SJCRH30 (cell line): ENCODE measurements at places on chromosomes 16 and 17. TPM values are rescaled to one million over a fixed set of nuclear protein-coding genes. Genes with fewer than 3 reads are reported as not detected.

- DNase-seq = peak; percentile 81
Measured at GRCh38 chr16:16071631-16072244, 122.3 kb downstream of the ABCC1 start.

SLC5A11 gene
- 0.06 and 0.25 TPM in 2 replicates for total RNA-seq

- DNase-seq = no peak
Measured at GRCh38 chr16:5845046-5845445, 747.5 kb upstream of the EEF2KMT start.

DNA sequence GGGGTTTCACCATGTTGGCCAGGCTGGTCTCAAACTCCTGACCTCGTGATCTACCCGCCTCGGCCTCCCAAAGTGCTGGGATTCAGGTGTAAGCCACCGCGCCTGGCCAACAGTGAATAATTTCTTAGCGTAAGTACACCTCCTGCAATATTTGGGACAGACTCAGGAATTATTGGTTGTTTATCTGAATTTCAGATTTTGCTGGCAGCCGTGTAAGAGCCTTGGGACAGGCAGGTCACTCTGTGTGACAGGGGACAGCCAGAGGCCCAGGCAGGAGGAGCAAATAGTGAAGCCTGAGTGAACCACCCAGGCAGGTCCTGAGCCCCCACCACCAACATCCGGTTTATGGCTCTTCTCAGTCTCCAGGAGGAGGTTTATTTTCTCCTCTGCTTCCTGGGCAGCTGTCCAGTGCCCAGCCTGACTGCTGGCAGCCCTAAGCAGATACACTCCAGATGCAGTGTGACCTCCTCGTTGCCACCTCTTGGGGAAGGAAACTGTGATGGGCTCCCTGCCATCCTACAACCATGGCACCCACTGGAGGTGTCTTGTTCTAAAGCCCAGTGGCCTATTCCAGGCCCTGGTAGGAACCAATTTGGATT lies 26.2 kb upstream of the ADORA2B start:
- no peak for DNase-seq

CFAP97D1 gene
- not detected in 2 replicates for total RNA-seq

GRCh38 chr16:53982631-53983042 lies 278.7 kb downstream of the FTO start:
- DNase-seq = no peak

DNA sequence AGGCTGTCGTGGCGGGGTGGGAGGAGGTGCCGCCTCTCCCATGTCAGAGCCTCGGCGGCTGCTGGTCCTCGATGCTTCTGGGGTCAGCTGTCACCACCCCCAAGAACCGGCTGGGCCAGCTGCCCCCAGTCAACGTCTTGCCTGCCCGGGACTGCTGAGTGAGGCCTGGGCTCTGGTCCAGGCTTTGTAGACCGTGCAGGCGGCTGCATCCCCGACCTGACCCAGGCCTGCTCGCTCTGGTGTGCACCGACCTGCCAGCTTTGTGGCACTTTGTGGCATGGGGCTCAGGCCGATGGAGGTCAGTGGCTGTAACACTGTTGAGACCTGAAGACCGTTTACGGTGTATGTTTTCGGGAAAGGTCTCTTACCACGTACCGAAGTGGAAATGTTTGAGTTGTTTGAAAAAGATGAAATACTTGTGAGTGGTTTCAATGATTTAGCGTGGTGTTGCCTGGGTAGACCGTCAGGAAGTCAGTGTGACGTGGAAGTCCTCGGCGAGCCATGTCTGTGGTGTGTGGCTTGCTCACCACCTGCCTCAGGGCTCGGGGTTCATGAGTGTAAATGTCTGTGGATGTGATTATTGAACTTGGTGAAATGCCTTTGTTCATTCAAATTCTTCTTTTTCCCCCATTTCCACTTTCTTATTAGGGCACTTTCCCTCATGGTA lies 53.2 kb upstream of the ZNF750 start:
- peak; percentile 97 for DNase-seq

DNA sequence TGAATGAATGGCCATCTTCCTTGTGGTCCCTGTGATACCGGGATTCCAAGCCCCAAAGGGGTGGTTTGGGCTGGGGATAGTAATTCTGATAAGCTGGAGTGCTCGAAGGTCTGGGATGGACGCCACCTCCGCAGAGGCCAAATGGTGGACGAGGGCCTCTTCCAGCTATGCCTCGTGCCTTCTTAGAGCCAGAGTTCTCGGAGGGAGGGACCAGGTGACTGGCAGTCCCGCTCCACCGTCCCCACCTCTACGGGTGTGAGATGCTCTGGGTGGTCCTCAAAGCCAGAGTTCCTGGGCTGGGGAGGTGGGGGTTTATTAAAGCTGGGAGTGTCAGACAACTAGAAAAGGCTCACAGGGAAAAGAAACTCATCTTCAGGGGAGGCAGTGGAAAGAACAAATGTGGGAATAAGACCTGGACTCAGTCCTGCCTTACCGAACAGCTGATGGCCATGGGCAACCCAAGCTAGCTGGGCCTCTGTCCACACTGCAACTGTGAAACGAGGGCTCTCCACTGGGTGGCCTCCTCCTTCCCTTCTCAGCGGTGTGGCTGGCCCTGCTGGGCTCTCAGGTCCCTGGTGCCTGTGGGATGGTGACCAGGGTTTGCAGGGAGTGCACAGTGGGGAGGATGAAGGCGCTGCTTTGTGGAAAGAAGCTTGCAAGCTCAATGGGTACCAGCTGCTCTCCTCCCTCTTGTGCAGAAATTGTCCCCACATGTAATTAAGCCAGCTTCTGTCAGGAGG lies 75.2 kb downstream of the N4BP1 start:
- no peak for DNase-seq

GRCh38 chr16:88965826-88966480 lies 11.1 kb downstream of the CBFA2T3 start:
- no peak for DNase-seq

DNA sequence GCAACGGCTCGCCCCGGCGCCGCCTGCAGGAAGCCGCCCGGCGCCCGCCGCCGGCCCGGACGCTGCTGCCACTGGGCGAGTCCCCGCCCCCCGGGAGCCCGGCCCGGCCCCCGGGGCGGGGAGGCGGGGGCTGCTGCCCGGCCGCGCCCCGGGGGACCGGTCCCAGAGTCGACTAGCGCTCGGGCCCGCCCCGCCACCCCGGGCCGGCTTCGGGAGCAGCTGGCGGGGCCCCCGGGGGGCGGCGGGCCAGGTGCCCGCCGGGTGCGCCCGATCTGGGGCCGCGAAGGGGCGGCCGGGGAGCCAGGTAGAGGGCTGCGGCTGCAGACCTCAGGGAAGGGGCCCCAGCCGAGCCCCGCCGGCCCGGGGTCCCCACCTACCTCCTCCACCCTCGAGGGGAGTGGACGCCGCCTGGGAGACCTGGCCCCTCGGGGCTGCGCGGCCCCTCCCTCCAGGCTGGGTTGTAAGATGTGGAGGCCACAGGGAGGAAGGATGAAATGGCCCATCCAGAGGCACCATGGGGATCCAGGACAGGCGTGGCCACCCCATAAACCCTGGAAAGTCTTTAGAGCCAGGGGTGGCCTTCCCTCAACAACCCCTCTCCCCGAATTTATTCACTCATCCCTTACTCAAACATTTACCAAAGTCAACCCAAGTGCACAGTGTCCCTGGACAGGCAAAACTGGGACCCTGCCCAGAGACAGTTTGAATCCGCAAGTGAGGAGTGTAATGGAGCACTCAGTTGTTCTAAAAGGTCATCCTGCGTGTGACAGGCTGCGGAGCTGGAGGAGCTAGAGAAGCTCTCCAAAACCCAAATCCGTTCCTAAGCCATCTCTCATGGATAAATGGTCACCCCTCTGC lies at the start of gene CDYL2:
Gene CDYL2 (minus strand): TSS at position 73 of the 858 bp plus-strand sequence. CDS start 425 bp downstream, outside the sequence.
- no peak for DNase-seq

SLFN12L gene
- total RNA-seq = not detected in 2 replicates

KRT12 gene
- not detected in 2 replicates for total RNA-seq

DNA sequence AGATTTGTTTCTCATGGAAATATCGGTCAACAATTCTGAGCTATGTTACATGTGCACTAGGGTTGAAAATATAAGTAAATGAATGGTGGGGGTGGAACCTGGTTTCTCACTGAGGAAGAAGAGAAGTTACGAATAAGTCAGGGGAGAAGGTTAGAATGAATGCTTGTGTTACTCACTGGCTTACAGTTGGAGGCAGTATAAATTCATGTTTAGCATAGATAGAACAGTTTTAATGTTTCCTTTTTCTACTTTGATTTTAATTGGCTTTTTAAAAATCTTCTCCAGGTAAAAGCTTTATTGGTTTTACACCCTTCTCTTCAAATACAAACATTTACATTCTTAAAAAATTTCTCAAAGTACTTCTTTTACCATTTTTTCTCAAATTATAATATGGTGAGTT lies 1113.7 kb downstream of the CDH11 start:
- DNase-seq = no peak

DNA sequence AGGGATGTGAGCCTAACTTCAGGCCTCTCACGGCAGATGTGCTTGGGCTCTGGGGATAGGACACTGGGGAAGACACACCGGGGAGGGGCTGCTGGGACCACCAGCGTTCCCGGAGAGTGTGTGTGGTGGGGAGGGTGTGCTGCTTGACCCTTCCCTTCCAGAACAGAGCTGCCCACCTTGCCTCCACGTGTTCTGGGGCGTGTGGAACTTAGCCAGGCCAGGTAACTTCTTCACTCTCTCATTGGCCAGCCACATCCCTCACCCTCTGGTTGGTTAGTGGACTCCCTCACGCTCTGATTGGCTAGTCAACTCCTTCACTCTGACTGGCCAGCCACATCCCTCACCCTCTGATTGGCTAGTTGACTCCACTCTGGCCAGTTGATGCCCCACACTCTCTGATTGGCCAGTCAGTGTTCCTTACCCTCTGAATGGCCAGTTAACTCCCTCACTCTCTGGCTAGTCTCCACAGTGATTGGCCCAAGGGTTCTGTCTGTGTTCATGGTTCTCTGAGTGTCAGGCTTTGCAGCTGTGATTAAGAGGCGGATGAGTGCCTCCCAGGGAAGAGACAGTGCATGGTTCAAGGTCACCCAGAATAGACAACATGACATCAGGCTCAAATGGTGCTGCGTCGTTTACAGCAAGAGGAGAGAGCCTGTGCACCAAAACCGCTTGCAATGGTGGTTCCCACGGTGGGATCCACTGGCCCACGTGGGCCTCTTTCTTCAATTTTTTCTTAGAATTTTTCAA lies 10.0 kb downstream of the TMEM235 start:
- DNase-seq = peak; percentile 96

DNA sequence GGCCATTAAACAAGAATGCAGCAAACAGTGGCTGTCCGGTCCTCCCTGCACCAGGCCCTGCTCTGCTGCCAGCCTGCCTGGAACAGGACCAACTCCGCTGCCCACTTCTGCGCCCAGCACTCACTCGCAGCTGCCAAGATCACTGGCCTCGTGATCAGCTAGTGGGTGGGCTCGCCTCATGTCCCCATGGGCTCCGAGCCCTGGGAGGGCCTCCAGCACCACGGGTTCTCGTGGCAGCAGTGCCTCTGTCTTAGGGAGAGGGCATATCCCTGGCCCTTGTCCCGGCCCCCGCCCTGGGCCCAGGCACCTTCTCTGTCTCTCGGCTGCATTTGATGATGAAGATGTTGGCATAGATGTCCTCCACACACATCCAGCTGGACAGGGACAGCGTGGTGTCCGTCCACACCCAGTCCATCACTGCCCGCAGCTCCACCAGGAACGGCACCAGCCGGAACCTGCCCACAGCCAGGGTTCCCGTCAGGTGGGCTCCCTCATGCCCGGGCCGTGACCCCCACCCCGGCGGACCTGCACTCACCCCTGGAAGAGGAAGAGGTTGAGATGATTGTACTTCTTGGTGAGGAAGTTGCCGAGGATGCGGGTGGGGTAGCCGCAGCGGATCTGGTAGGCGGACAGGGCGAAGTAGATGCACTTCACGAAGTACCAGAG lies 13.1 kb downstream of the CTU2 start:
- no peak for DNase-seq

DNA sequence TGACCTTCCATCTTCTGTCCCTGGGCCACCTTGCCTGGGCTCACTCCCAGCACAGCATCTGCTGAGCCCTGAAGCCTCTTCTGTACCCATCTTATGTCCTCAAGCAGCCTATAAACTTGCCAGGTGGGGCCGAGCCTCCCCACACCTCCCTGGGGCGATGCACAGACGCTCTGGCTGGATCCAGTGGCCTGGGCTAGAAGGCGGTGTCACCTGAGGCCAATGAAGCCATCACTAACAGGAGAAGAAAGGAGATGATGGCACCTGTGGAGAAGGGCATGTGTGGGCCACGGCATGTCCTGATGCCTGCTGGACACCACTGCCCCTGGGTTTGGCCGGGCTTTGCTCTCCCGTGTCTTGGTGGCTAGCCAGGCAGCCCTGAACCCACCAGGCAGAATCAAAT lies 45.5 kb downstream of the PEMT start:
- DNase-seq = no peak

HSDL1 gene
- total RNA-seq = 22.1 and 22.5 TPM in 2 replicates

KCNJ2 gene
- total RNA-seq = 0.13 and 0.16 TPM in 2 replicates

MT1F gene
- total RNA-seq = not detected in 2 replicates

CMTM3 gene
- 52.8 and 53.9 TPM in 2 replicates for total RNA-seq

SARM1 gene
- 14.9 and 16.1 TPM in 2 replicates for total RNA-seq

CORO7 gene
- total RNA-seq = 48.2 and 49.7 TPM in 2 replicates

PDILT gene
- not detected in 2 replicates for total RNA-seq

GRCh38 chr17:80805032-80805751 lies 186.4 kb upstream of the CHMP6 start:
- peak; percentile 65 for DNase-seq
